Fibroblast of the aortic adventitia (primary cell): ENCODE measurements at places on chromosomes 2 and 18. TPM values are rescaled to one million over a fixed set of nuclear protein-coding genes. Genes with fewer than 3 reads are reported as not detected.

Gene SULT1C2
- 0.27 and 2.6 TPM in 2 replicates for total RNA-seq

Gene ANKRD23
- 2.3 and 6.0 TPM in 2 replicates for total RNA-seq

Gene FAM124B
- under 0.01 and 1.2 TPM in 2 replicates for total RNA-seq

Gene EPHA4
- total RNA-seq = 13.9 and 26.7 TPM in 2 replicates

Gene UGT1A4
- total RNA-seq = not detected in 2 replicates

Gene CCDC148
- 0.72 and 9.1 TPM in 2 replicates for total RNA-seq

Gene ANKRD44
- 2.5 and 29.2 TPM in 2 replicates for total RNA-seq

Gene VIL1
- not detected in 2 replicates for total RNA-seq

Gene ITPRIPL1
- total RNA-seq = 2.5 and 3.4 TPM in 2 replicates

Gene CD207
- total RNA-seq = not detected in 2 replicates

Gene GTF2A1L
- 5.0 TPM in 1 of 2 replicates, not detected in the other for total RNA-seq

Gene NTSR2
- not detected in 2 replicates for total RNA-seq

Gene CENPA
- total RNA-seq = 9.2 TPM in 1 of 2 replicates, not detected in the other

Gene KATNAL2
- 2.7 and 10.4 TPM in 2 replicates for total RNA-seq

Gene COLEC11
- total RNA-seq = 0.09 and 0.65 TPM in 2 replicates

Gene OTOS
- total RNA-seq = not detected in 2 replicates

Gene B3GNT7
- total RNA-seq = 0.27 and 0.98 TPM in 2 replicates

Gene SH3BP4
- 32.2 and 49.7 TPM in 2 replicates for total RNA-seq

Gene ST8SIA3
- total RNA-seq = 0.08 TPM in 1 of 2 replicates, not detected in the other

Gene GPATCH11
- total RNA-seq = 8.5 and 14.0 TPM in 2 replicates

Gene SLC30A3
- 0.09 and 0.25 TPM in 2 replicates for total RNA-seq

Gene EIF2AK3
- total RNA-seq = 31.5 and 92.3 TPM in 2 replicates

Gene GAD1
- not detected in 2 replicates for total RNA-seq

Gene CNDP1
- not detected in 2 replicates for total RNA-seq

Gene GMCL1
- 9.7 and 14.2 TPM in 2 replicates for total RNA-seq

Gene IFT172
- total RNA-seq = 24.4 and 25.7 TPM in 2 replicates

Gene IL1F10
- total RNA-seq = not detected in 2 replicates

Gene MRPL33
- total RNA-seq = 100 and 109 TPM in 2 replicates

Gene CAPG
- 131 and 144 TPM in 2 replicates for total RNA-seq

Gene ARHGEF33
- 0.25 and 0.54 TPM in 2 replicates for total RNA-seq

Gene UGT1A10
- total RNA-seq = 0.41 TPM in 1 of 2 replicates, not detected in the other

Gene TEKT4
- not detected in 2 replicates for total RNA-seq

Gene RPL37A
- 1,513 and 2,231 TPM in 2 replicates for total RNA-seq

Gene ERCC3
- 25.4 and 35.4 TPM in 2 replicates for total RNA-seq

Gene G6PC2
- total RNA-seq = not detected in 2 replicates

Gene MC5R
- total RNA-seq = not detected in 2 replicates

Gene GPAT2
- total RNA-seq = 10.2 TPM in 1 of 2 replicates, not detected in the other

Gene MC4R
- total RNA-seq = not detected in 2 replicates
